ENCODE measurements at places on chromosomes 12 and 14. TPM values are rescaled to one million over a fixed set of nuclear protein-coding genes. Genes with fewer than 3 reads are reported as not detected.

DNA sequence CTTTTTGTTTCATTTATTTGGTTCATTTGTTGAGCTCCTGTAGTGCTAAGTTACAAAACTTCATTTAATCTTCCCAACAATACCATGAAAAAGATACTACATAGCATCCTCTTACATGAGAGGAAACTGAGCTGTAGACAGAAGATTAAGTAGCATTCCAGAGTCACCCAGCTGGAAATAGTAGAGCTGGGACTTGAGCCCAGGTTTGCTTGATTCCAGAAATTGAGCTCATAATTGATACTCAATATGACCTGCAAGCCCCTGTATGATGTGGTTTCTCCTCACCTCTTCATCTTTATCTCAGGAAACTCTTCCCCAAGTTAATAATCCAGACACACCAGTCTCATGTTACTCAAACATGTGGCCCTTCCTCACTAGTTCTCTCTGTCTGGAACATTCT lies 87.0 kb upstream of the DAAM1 start:
- no peak overlapping the region for H3K27ac ChIP-seq
- H3K4me3 ChIP-seq, result no peak overlapping the region
- no peaks in the 10 kb centered on the region for H3K36me3 ChIP-seq
- no peaks in the 10 kb centered on the region for H3K4me1 ChIP-seq
- no peaks in the 10 kb centered on the region for H3K27me3 ChIP-seq
- no peak for DNase-seq

GRCh38 chr12:118357257-118358007 lies 15.3 kb downstream of the TAOK3 start:
- H3K27me3 ChIP-seq, result no peaks in the 10 kb centered on the region
- peak; percentile 32 for DNase-seq
- H3K4me1 ChIP-seq, result peaks cover 8% of the 10 kb centered on the region
- no peak overlapping the region for H3K4me3 ChIP-seq

GRCh38 chr14:53927171-53927570 lies 29.5 kb downstream of the BMP4 start:
- no peak overlapping the region for H3K4me3 ChIP-seq
- no peak overlapping the region for H3K27ac ChIP-seq
- H3K27me3 ChIP-seq, result no peaks in the 10 kb centered on the region
- H3K36me3 ChIP-seq, result no peaks in the 10 kb centered on the region
- H3K4me1 ChIP-seq, result peaks cover 22% of the 10 kb centered on the region

GRCh38 chr12:16163901-16164300 lies 113.6 kb downstream of the SLC15A5 start:
- H3K4me1 ChIP-seq, result no peaks in the 10 kb centered on the region
- no peak overlapping the region for H3K27ac ChIP-seq
- H3K27me3 ChIP-seq, result no peaks in the 10 kb centered on the region
- no peak for DNase-seq

GRCh38 chr12:10191865-10192264 lies 13.0 kb downstream of the TMEM52B start:
- H3K27me3 ChIP-seq, result no peaks in the 10 kb centered on the region
- H3K4me1 ChIP-seq, result no peaks in the 10 kb centered on the region
- H3K4me3 ChIP-seq, result no peak overlapping the region
- no peak overlapping the region for H3K27ac ChIP-seq
- DNase-seq, result no peak
- H3K36me3 ChIP-seq, result no peaks in the 10 kb centered on the region

- no peaks in the 10 kb centered on the region for H3K4me1 ChIP-seq
- DNase-seq, result no peak
- no peaks in the 10 kb centered on the region for H3K27me3 ChIP-seq
These were observed 68.1 kb downstream of the LRRC74A start for GRCh38 chr14:76894308-76894707.

DNA sequence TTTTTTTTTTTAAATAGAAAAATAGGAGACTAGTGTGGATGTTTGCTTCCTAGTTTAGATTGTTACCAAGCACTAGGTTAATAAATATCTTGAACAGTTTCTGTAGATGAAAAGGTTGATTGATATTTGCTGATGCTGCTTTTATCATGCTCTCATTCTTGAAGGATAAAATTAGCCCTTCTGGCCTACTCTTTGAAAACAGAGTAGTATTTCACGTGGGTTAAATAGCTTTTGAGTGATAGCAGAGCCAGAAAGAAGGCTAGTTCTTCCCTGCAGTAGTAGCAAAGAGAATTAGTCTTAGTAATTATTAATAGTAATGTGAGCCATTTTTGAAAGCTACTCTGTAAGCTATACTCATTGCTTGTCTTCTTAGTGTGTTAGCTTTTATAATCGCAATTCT lies 5.2 kb downstream of the NEDD1 start:
- H3K4me1 ChIP-seq, result no peaks in the 10 kb centered on the region
- no peak overlapping the region for H3K4me3 ChIP-seq
- H3K27me3 ChIP-seq, result no peaks in the 10 kb centered on the region

GRCh38 chr12:91732086-91732485 lies 413.6 kb downstream of the BTG1 start:
- H3K4me1 ChIP-seq, result no peaks in the 10 kb centered on the region
- H3K36me3 ChIP-seq, result no peaks in the 10 kb centered on the region

GRCh38 chr12:62960324-62960723 lies 25.4 kb upstream of the PPM1H start:
- H3K4me1 ChIP-seq, result peaks cover 16% of the 10 kb centered on the region
- H3K4me3 ChIP-seq, result no peak overlapping the region
- no peaks in the 10 kb centered on the region for H3K27me3 ChIP-seq
- no peak for DNase-seq
- H3K27ac ChIP-seq, result no peak overlapping the region

GRCh38 chr14:26078561-26078960 lies 519.3 kb downstream of the NOVA1 start:
- H3K36me3 ChIP-seq, result no peaks in the 10 kb centered on the region
- H3K4me1 ChIP-seq, result no peaks in the 10 kb centered on the region
- no peak overlapping the region for H3K4me3 ChIP-seq
- H3K27me3 ChIP-seq, result no peaks in the 10 kb centered on the region

- H3K4me3 ChIP-seq, result no peak overlapping the region
- H3K27me3 ChIP-seq, result no peaks in the 10 kb centered on the region
- no peaks in the 10 kb centered on the region for H3K36me3 ChIP-seq
- H3K27ac ChIP-seq, result no peak overlapping the region
- H3K4me1 ChIP-seq, result no peaks in the 10 kb centered on the region
These were observed 552.5 kb downstream of the DIO2 start for GRCh38 chr14:79658769-79659168.

GRCh38 chr12:50050410-50051098 lies 6.8 kb upstream of the ASIC1 start:
- no peak overlapping the region for H3K4me3 ChIP-seq
- H3K27me3 ChIP-seq, result peaks cover 11% of the 10 kb centered on the region
- H3K27ac ChIP-seq, result no peak overlapping the region

GRCh38 chr12:13195785-13196129 lies 769 bp upstream of the EMP1 start:
- H3K27me3 ChIP-seq, result no peaks in the 10 kb centered on the region
- H3K4me1 ChIP-seq, result peaks cover 38% of the 10 kb centered on the region
- H3K4me3 ChIP-seq, result no peak overlapping the region
- H3K36me3 ChIP-seq, result no peaks in the 10 kb centered on the region
- H3K27ac ChIP-seq, result peak overlapping the region; percentile 91

DNA sequence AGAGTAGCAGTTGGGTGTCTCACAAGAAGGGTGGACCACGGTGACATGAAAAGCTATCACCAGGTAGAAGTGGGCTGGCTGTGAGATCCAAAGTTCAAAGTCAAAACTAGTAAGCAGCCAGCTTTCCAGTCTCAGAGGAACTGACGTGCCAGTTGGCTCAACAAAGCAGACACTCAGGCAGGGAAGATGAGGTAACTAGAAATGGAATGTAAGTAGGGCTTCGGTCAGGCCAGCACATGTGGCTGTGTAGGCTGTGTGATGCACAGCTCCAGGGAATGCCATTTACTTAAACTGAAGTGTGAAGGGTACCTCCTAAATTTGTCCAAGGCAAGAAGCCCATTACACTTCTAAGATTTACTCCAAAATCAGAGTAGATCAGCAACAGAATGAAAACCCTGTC lies 43.6 kb downstream of the PTPRR start:
- H3K27me3 ChIP-seq, result no peaks in the 10 kb centered on the region
- H3K27ac ChIP-seq, result no peak overlapping the region
- DNase-seq, result peak; percentile 19
- H3K36me3 ChIP-seq, result no peaks in the 10 kb centered on the region

DNA sequence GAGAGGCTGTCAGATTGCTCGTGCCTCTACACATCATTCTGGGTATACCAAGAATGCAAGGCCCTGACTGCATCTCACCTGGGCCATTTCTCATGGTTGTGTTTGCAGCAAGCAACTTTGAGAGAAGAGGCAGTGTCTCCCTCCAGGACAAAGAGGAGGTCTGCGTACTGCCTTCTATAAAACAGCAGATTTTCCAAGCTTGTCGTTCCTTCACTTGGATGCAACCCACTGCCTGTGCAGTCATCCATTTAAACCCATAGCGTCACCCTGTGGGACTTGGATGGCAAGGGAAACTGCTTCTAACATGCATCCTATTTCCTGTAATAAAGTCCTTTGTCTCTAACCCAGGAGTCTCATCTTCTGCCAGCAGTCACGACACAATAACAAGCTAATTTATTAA lies 1.3 kb downstream of the POMT2 start:
- H3K4me3 ChIP-seq, result peak overlapping the region; percentile 80
- peaks cover 32% of the 10 kb centered on the region for H3K4me1 ChIP-seq
- no peaks in the 10 kb centered on the region for H3K36me3 ChIP-seq
- DNase-seq, result no peak
- peak overlapping the region; percentile 39 for H3K27ac ChIP-seq
- no peaks in the 10 kb centered on the region for H3K27me3 ChIP-seq

- no peaks in the 10 kb centered on the region for H3K4me1 ChIP-seq
- H3K27me3 ChIP-seq, result no peaks in the 10 kb centered on the region
- H3K27ac ChIP-seq, result no peak overlapping the region
- DNase-seq, result no peak
These were observed 220.3 kb downstream of the KLHL28 start for GRCh38 chr14:44741431-44741830.

The TBC1D30 gene
- total RNA-seq, result 4.7 TPM

The CEP83 gene
- 9.0 TPM for total RNA-seq
